ENCODE measurements at places on chromosomes 2 and 18. TPM values are rescaled to one million over a fixed set of nuclear protein-coding genes. Genes with fewer than 3 reads are reported as not detected.

Gene LOXHD1
- not detected for total RNA-seq

Gene ABCB11
- not detected for total RNA-seq

Gene RGPD3
- 0.13 TPM for total RNA-seq

Gene MARCHF4
- total RNA-seq, result 2.1 TPM

Gene KCNG2
- total RNA-seq, result not detected

Gene EFHD1
- total RNA-seq, result 1.1 TPM

Gene NR4A2
- total RNA-seq, result 9.4 TPM

Gene ZNF804A
- 0.25 TPM for total RNA-seq

Gene LRRC30
- total RNA-seq, result not detected

Gene GALNT13
- 1.7 TPM for total RNA-seq

Gene FEV
- total RNA-seq, result not detected

Gene STEAP3
- total RNA-seq, result 1.7 TPM

Gene ZSWIM2
- total RNA-seq, result not detected

Gene ZNF532
- 55.5 TPM for total RNA-seq

Data from aortic smooth muscle cell (primary cell).